Stimulated activated CD8-positive, alpha-beta memory T cell treated with anti-CD3 and anti-CD28 coated beads, Interleukin-7, amount 100 ng/mL, for 1 hour (primary cell): ENCODE measurements at places on chromosomes 16 and 17.

GRCh38 chr17:49180998-49181635, 29.3 kb downstream of the GNGT2 start:
- DNase-seq = no peak

- DNase-seq = no peak
Measured at GRCh38 chr17:73307130-73307529, 4.7 kb downstream of the CDC42EP4 start.

GRCh38 chr17:29136998-29137730, 43.0 kb downstream of the MYO18A start:
- no peak for DNase-seq

DNA sequence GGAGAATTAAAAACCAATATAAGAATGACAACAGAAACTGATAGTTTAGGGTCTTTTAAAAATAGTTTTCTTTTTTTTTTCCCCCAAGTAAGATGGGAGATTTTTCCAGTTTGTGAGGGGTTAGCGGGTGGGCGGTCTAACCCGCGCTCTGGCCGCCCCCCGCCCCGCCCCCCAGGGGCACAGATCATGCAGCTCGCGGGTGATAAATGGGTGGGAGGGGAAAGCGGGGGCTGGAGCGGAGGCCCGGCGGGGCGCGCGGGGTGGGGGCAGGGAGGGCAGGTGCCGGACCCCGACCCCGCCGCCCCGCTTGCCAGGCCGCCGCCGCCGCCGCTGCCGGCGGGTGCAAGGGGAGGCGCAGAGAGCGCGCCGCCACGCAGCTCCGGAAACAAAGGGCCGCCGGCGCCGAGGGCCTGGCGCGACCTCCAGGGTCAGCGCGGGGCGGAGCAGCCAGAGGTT, 60.1 kb upstream of the GSE1 start:
- DNase-seq = no peak

- no peak for DNase-seq
Measured at GRCh38 chr16:13030769-13031168, 129.4 kb downstream of the SHISA9 start.
